ENCODE measurements at places on chromosomes 2 and 18.

DNA sequence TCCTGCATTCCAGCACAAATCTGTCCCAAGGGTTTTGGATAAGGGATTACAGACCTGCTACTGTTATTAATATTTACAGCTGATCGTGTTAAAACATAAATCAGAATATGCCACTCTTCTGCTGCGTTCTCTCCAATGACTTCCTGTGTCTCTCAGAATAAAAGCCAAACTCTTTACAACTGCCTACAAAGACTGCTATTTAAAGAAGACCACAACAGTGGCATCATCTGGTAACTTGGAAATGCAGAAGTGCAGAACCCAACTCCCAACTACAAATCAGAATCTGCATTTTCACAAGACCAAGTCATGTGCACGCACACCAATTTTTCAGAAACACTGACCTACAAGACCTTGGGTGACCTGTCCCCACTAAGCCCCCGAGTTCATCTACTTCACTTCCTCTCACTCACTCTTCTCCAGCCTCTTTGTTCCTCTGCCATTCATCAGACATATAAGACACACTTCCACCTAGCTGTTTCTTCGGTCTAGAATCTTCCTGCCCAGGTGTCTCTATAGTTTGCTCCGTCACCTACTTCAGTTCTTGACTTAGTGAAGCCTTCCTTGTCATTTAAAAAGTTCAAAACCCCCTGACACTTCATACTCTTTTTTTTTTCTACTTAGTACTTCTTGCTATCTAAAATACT lies 36.0 kb downstream of the CHN1 start:
- no peak for DNase-seq

- no peak for DNase-seq
Observed at GRCh38 chr2:173483137-173483536, 128.5 kb downstream of the CDCA7 start.

GRCh38 chr2:129812071-129812470 lies 167.4 kb upstream of the RAB6C start:
- DNase-seq = no peak

- no peak for DNase-seq
Observed at GRCh38 chr18:46892842-46893241, 24.5 kb downstream of the PIAS2 start.

DNA sequence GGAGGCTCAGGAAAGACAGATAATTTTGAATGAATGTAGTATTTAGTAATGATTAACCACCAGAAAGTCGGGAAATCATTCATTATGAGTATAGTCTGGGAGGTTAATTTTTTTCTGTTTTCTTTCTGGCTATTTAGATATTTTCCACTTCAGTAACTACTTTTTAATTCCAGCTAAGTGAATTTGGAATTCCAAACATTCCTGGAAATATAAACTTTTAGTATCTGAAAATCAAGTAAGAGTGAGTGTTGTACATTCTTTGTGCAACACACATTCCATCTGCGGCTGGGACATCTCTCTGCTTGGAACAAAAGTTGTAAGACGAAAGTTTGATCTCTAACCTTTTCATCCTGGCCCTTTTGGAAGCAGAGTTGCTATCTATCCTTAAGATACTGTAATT lies 275.7 kb upstream of the SPRED2 start:
- DNase-seq = no peak

GRCh38 chr2:3005859-3006501 lies 371.6 kb downstream of the EIPR1 start:
- DNase-seq = no peak

DNA sequence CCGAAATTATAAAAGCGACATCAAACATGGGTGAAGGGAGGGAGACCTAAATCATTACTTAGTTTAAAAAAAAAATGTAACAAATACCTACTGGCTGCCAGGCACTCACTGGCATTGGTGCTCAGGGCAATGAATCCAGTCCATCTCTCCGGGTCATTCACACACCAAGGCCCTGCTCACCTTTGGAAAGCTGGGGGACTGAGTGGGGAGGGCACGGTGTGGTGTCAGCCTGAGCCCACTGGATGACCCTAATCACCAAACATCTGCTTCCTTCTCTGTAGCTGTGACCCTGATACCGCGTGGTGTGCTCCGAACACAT lies 336 bp upstream of the DDX1 start:
- DNase-seq = no peak

DNA sequence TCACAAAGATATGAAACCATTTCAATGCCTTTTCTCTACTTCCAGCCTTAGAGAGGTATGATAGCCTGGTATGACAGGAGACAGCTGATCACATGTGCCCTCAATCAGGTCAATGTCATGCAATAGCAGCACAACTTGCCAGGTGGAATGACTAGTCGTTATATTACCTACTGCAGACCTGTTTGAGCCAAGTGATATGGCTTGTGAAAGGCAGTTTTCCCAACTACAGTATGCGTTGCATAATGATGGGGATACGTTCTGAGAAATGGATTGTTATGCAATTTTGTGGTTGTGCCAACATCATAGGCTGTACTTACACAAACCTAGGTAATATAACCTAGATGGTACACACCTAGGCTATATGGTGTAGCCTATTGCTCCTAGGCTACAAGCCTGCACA lies 262.8 kb downstream of the ICOS start:
- DNase-seq = no peak

GRCh38 chr2:221205103-221205673 lies 366.9 kb downstream of the EPHA4 start:
- DNase-seq = no peak

DNA sequence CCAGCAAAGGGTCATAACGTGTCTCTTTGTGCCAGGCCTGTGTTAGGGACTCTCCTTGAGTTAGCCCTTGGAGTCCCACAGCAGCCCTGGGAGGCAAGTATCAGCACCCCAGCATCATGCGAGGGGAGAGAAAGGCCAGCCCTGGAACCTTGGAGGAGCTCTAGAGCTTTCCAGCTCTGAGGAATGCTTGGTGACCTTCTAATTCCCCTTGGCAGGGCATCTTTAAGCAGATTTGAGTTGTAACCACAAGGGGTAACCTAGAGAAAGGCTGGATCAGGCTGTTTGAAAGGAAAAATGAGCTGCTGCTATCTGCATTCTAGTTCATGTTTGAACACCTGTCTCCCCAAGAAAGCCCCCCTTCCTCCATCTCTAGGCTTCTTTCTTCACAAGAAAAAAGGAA lies 23.8 kb upstream of the ODC1 start:
- no peak for DNase-seq

GRCh38 chr2:228446734-228447133 lies 265.2 kb upstream of the SPHKAP start:
- DNase-seq = no peak

GRCh38 chr2:94956797-94957391 lies 68.6 kb upstream of the MAL start:
- DNase-seq = no peak
